T-cell (primary cell): ENCODE measurements at places on chromosomes 12 and 14.

DNA sequence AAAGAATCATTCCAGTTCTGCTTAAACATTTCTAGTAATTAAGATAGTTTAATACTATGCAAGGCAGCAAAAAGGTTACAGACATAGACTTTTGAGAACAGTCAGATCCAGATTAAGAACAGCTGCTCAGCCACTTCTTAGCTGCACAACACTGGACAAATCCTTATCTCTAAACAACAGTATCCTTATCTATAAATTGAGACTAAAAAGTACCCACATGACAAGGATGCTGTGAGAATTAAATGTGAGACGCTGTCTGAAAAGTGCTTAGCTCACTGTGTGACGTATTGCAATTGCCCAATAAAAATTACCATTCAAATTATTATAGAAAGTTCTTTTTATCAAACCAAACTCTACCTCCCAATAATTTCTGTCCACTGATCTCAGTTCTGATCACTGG, 35.5 kb downstream of the BORCS5 start:
- peaks cover 11% of the 10 kb centered on the region for H3K4me1 ChIP-seq
- H3K4me3 ChIP-seq: no peak overlapping the region
- no peaks in the 10 kb centered on the region for H3K27me3 ChIP-seq
- DNase-seq: no peak
- H3K36me3 ChIP-seq: peaks cover 4% of the 10 kb centered on the region
- no peak overlapping the region for H3K27ac ChIP-seq

DNA sequence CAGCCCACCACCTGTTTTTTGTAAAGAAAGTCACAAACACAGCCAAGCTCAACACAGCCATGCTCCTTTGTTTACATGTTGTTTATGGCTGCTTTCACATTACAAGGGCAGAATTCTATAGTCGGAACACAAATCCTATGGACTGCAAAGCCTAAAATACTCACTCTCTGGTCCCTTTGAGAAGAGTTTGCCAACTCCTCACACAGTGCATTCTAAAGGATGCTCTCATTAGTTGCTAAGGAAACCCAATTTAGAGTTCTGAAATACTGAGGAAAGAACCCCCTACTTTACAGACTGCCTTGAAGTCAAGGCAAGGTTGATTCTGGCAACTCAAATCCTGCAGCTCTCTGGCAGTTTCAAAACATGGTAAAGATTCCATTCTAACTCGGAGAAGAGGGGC, 38.3 kb downstream of the DCP1B start:
- peaks cover 45% of the 10 kb centered on the region for H3K36me3 ChIP-seq
- no peaks in the 10 kb centered on the region for H3K27me3 ChIP-seq
- no peaks in the 10 kb centered on the region for H3K4me1 ChIP-seq
- no peak overlapping the region for H3K4me3 ChIP-seq
- no peak for DNase-seq
- H3K27ac ChIP-seq: no peak overlapping the region

- no peaks in the 10 kb centered on the region for H3K36me3 ChIP-seq
- H3K4me1 ChIP-seq: no peaks in the 10 kb centered on the region
- no peak for DNase-seq
- no peak overlapping the region for H3K27ac ChIP-seq
- H3K27me3 ChIP-seq: no peaks in the 10 kb centered on the region
- H3K4me3 ChIP-seq: no peak overlapping the region
These were observed 351.6 kb upstream of the TBX3 start for GRCh38 chr12:115035535-115036107.

DNA sequence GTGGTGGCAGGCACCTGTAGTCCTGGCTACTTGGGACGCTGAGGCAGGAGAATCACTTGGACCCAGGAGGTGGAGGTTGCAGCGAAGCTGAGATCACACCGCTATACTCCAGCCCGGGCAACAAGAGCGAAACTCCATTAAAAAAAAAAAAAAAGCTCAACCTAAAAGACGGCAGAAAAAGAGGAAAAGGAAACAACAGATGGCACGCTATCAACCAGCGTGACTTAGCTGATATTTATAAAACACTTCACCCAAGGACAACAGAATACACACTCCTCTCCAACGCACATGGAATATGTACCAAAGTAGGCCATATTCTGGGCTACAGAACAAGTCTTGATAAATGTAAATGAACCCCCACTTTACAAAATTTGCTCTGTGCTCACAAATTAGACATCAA, 34.0 kb upstream of the CLMN start:
- no peak for DNase-seq
- no peak overlapping the region for H3K27ac ChIP-seq
- H3K27me3 ChIP-seq: peaks cover 6% of the 10 kb centered on the region
- no peaks in the 10 kb centered on the region for H3K4me1 ChIP-seq
- H3K4me3 ChIP-seq: no peak overlapping the region

DNA sequence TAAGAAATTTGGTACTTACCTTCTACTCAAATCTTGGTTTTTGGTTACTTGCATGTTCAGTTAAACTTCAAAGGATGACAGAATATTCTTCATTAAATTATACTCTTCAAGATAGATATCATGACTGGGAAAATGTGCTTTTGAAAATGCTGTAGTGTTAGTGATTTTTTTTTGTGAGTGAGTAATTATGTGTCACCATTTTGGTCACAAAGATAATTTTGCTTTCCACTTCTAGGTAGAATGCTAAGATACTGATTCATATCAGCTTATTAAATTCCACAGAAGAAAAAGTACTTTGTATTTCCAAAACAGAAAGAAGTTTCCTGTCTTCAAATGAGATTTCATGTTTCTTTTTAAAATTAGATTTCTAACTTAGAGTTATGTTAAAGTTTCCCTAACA, 61.2 kb downstream of the ATXN7L3B start:
- H3K27me3 ChIP-seq: no peaks in the 10 kb centered on the region
- H3K36me3 ChIP-seq: no peaks in the 10 kb centered on the region
- no peak overlapping the region for H3K4me3 ChIP-seq
- DNase-seq: no peak
- H3K27ac ChIP-seq: no peak overlapping the region

GRCh38 chr12:84637926-84638325, 274.7 kb downstream of the SLC6A15 start:
- no peak overlapping the region for H3K27ac ChIP-seq
- H3K36me3 ChIP-seq: no peaks in the 10 kb centered on the region
- H3K4me3 ChIP-seq: no peak overlapping the region
- no peaks in the 10 kb centered on the region for H3K4me1 ChIP-seq

- H3K4me3 ChIP-seq: no peak overlapping the region
- no peak for DNase-seq
- no peaks in the 10 kb centered on the region for H3K36me3 ChIP-seq
- H3K27ac ChIP-seq: no peak overlapping the region
These were observed 184.3 kb upstream of the RTL1 start for GRCh38 chr14:101087614-101088394.

- no peak overlapping the region for H3K27ac ChIP-seq
- DNase-seq: no peak
- H3K36me3 ChIP-seq: no peaks in the 10 kb centered on the region
- H3K4me3 ChIP-seq: no peak overlapping the region
These were observed 36.0 kb upstream of the RMST start for GRCh38 chr12:97426492-97427116.

- no peaks in the 10 kb centered on the region for H3K4me1 ChIP-seq
- no peak for DNase-seq
- H3K36me3 ChIP-seq: no peaks in the 10 kb centered on the region
- no peaks in the 10 kb centered on the region for H3K27me3 ChIP-seq
- H3K4me3 ChIP-seq: no peak overlapping the region
These were observed 29.5 kb upstream of the MSRB3 start for GRCh38 chr12:65248656-65249633.
